ENCODE measurements at places on chromosomes 11 and 22.

GRCh38 chr11:44303401-44303938 is 6.5 kb downstream of the ALX4 start:
- no peak for DNase-seq

GRCh38 chr22:38228326-38228872 is 26.6 kb downstream of the MAFF start:
- no peak for DNase-seq

- DNase-seq = no peak
These were observed 62.6 kb downstream of the EFCAB6 start for GRCh38 chr22:43749473-43749872.

- DNase-seq = no peak
These were observed 29.8 kb upstream of the OR56B4 start for GRCh38 chr11:6077723-6078122.

GRCh38 chr11:47532597-47533213 is 20.2 kb downstream of the CELF1 start:
- DNase-seq = no peak

DNA sequence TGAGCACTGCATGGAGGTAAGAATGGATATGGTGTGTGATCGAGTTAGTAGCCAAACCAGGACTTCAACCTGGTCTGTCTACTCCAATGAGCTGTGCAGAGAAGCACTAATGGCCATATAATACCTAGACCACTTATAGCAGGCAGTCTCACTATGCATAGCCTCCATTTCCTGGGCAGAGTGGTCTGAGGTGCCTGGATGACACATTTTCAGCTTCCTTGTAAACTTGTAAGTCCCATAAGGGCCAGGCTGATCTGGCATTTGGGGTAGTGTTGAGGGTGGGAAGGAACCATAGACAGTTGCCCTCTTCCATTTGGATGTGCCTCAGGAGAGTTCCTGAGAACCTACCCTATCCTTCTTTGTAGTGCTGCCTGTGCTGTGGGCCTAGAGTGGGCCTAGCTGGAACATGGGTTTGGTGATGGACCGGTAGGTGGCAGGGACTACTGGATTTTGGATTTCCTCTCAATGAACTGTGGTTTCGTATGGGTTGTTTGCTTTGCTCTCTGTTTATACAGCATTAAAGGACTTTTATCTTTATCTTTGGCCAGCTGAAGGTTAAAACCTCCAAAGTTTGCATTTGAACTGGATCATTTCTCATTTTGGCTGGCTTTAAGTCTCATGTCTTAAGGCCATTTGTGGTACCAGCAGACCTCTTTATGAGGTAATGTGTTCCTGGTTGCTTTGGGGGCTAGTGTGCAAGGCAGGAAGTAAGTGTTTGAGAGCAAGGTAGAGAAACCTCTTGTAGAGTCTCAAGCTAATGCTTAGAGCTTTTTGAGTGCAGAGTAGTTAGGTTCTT is 86.9 kb downstream of the STIM1 start:
- no peak for DNase-seq

DNA sequence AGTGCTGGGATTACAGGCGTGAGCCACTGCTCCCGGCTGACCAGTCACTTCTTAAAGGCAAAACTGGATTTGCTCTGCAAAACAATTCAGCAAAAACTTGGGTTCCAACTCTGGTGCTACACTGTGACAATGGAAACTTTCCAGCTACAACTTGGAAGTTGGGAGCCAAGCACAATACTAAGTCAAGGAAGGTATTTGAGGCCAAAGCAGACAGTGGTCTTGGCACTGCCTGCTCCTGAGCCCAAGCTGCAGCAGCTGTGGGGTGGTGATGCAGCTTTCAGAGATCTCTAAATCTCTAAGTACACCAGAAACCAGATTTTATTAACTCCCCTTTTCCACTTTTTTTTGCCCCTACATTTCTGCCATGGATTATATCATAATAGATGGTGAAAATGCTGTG is 17.5 kb downstream of the ADM start:
- DNase-seq = no peak

DNA sequence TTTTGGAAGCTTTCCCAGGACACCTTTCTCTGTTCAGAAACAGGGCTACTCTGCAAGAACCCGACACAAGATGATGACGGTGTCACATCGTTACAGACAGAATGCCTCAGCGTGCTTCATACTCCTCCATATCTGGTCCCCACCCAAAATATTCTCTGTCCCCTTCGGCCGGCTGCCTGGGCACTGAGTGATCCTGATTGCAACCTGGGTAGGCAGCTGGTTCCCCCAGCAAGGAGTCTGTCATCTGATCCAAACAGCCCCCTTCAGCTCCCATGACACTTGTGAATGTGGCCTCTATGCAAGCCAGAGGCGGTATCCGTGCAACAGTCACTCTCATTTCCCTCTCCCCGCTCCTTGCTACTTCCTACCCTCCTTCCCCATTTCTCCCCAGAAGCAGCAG is 431.7 kb upstream of the B3GAT1 start:
- no peak for DNase-seq

- no peak for DNase-seq
These were observed 13.1 kb upstream of the TMEM123 start for GRCh38 chr11:102465696-102466095.

DNA sequence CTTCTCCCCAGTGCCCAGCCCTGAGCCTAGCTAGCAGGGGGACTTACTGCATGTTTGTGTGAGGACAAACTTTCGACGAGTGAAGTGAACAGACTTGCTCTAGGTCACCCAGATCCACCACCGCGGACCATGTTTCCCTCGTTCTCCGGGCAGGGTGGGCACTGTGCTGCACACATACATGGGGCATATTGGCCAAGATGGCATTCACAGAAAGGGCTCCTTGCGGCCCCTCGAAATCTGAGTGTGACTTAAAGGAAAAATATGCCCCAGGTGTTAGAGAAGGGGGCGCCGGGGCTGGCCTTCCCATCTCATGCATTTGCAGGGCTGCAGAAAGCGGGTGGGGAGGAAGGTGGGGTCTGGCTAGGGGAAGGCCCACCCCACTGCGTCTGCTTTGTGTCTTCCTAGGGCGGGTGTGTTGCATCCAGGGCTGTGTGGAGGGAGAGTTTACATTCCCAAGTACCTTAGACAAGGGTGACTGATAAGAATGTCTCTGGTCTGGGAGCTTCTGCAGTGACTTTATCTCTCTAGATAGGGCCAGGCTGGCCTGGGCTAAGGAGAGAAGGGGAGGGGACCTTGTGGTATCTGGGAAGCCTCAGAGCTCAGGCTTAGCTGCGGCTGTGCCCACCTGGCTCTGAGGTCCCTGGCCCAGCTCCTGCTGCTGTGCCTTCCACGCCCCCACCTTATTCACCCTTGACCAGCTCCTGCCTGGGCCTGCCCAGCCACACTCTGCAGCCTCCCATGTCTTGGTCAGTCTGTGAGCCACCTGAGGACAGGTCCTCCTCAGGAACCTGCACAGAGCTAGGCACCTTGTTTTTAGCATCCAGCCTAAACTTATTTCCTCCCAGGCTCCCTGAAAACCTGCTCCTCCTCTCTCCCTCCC is 45.8 kb downstream of the LRRC32 start:
- no peak for DNase-seq

- peak; percentile 22 for DNase-seq
These were observed 12.8 kb downstream of the PARVG start for GRCh38 chr22:44193535-44193891.

DNA sequence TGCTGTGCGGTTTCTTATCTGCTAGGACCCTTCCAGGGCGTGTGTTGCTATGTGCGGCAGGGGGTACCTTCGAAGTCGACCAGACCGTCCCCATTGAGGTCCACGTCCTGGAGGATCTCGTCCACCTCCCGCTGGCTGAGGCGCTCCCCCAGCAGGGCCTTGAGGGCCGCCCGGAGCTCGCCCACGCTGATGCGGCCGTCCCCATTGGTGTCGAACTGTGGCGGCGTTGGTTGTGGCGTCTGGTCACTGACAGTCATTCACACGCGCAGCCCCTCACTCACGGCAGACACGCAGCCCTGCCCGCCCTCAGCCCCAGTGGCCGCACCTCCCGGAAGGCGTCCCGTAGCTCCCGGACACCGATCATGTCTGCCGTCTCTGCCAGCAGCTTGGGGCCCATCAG is 3.5 kb downstream of the CABP2 start:
- DNase-seq = no peak

DNA sequence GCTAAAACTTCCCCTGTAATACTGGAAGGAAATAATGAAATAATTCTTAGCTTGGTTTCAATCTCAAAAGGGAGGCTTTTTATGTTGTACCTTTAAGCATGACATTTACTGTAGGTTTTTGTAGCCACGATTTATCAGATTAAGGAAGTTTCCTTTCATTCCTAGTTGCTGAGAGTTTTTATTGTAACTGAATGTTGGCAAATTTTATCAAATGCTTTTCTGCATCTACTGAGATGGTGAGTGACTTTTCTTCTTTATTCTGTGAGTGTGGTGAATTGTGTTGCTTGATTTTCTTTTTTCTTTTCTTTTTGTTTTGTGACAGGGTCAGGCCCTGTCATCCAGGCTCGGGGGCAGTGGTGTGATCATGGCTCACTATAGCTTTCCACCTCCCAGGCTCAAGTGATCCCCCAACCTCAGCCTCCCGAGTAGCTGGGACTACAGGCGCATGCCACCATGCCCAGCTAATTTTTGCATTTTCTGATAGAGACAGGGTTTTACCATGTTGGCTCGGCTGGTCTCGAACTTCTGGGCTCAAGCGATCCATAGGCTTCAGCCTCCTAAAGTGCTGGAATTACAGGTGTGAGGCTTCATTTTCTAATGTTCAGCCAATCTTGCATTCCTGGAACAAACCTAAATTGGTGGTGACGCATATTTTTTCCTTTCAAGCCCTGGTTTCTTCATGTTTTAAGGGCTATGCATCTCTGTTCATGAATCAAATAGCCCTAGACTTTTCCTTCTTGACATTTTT is 26.2 kb downstream of the SUSD2 start:
- no peak for DNase-seq

GRCh38 chr11:114285599-114285998 is 10.6 kb upstream of the NNMT start:
- no peak for DNase-seq

DNA sequence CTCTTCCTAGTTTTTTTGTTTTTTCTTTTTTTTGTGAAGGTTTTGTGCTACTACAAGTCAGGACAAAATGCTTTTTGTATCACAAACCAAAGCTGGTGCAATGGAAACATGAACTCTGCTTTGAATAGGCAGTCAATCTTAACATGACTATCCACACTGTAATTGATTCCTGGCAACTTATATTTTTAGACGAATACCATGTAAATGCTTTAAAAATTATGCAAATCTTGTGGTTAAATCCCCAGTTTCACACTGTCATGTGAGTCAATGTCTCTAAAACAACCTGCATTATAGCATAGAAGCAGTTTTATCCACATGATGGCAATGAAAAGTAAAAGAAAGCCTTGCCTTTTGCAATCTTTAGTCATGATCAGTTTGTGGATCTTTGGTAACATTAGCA is 8.9 kb downstream of the TRPC6 start:
- no peak for DNase-seq

- DNase-seq = no peak
These were observed 20.0 kb downstream of the MICAL2 start for GRCh38 chr11:12130180-12130980.

DNA sequence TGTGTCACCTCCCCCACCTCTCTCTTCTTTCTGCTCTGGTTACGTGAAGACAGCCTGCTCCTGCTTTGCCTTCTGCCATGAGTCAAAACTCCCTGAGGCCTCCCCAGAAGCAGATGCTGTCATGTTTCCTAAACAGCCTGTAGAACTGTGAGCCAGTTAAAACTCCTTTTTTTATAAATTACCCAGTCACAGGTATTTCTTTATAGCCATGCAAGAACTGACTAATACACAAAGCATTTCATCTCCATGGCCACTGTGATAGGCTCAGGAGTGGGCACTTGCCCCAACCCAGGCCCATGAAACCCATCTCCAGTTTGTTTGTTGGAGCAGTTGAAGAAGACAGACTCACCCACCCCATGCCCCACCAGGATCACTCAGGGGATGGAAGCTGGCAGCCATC is 253.3 kb upstream of the ISX start:
- DNase-seq = no peak

DNA sequence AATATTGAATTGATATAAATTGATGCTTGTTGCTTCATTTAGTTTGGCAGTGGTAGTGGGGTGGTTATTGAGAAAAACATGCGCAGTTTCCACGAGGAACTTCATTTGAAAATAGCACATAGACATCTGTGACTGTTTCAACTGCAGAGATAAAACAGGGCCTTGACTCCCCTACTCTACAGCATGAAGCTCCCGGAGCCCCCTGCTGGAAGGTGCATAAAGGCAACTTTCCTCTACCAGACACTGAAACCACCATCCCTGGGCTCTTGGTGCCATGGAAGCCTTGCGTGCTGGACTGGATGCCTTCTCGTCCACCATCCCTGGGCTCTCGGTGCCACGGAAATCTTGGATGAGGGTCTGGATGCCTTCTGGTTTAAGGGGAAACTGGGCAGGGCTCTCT is 195.9 kb downstream of the CSNK2A3 start:
- DNase-seq = peak; percentile 31

- DNase-seq = no peak
These were observed 1165.1 kb downstream of the BRD1 start for GRCh38 chr22:48662476-48663135.

DNA sequence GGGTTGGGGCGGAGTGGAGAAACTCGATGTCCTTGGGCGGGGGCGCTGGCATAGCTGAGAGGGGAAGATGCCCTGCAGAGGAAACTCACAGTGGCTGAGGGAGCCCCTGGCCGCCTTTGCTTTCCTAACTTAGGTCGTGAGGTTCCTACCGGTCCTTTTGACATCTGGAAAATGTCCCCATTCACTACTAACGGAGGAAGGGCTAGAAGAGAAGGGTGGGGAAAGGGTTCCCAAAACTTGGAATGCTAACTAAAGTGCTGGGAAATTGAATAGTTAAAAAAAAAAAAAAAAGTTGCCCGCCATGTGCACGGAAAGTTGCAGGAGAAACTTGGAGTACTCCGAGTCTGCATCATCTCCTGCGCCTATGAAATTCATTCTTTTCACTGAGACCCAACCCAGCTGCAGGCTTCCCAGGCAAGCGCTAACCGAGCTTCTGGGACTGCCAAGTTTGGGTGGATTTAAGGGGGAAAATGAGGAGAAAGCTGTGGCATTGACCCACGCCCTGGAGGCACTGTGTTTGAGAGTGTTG is 796 bp downstream of the TIMP3 start:
- DNase-seq = no peak

- DNase-seq = no peak
These were observed 39.9 kb upstream of the KCNQ1OT1 start for GRCh38 chr11:2739531-2740274.

DNA sequence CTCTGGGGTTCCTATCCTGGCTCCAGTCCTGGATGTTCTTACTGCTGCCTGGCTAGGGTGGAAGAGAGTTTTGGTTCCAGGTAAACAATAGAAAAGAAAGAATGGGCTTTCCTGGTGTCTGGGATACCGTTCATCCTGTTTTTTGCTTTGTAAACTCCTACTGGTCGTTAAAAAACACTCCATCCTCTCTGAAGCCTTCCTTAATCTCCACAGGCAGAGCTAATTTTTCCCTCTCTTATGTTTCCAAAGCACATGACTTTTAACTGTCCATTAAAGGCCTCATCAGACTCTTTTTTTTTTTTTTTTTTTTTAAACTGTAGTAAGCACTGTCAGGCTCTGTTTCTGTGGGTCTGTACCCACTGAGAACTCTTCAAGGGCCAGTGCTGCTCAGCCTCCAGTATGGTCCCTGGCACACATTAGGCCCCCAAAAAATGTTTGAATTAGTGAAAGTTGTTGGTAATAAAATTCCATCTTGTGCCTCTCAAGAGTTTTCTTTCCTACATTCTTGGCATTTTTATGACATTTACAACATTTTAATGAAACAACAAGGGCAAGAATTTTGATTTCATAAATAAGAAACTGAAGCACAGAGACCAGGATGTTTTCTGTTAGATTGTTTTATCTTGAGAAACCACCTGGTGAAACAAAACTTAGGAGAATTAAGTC is 104.2 kb downstream of the TEAD1 start:
- DNase-seq = no peak

Data from CD4-positive, alpha-beta T cell treated with Interferon alpha-2 for 1 hour (primary cell).